Islet precursor cell (in vitro differentiated cells): ENCODE measurements at places on chromosomes 1 and 21.
A peak's percentile ranks its signal among the peaks of the same experiment; 100 is the strongest.

GRCh38 chr1:37477198-37477931 lies 3.0 kb downstream of the ZC3H12A start:
- DNase-seq = peak; percentile 86

- DNase-seq = no peak
These were observed 1.5 kb downstream of the SHISA4 start for GRCh38 chr1:201890223-201890622.

DNA sequence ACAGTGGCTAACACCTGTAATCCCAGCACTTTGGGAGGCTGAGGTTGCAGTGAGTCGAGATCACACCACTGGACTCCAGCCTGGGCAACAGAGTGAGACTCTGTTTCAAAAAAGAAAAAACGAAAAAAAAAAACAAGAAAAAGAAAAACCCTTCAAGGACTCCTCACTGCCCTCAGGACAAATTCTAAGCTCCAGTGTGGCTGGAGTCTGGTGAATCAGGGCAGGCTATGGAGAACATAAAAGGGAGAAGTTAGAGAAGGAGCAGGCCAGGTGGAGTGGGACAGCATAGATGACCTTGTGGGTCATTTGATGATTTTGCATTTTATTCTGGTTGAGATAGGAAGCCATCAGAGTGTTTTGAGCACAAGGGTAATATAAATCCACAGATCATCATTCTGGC lies 12.5 kb upstream of the UAP1 start:
- no peak for DNase-seq

- DNase-seq = no peak
These were observed 204.1 kb upstream of the PTGFR start for GRCh38 chr1:78286686-78287085.

GRCh38 chr1:237975903-237976302 lies 85.2 kb upstream of the ZP4 start:
- DNase-seq = no peak

- DNase-seq = no peak
These were observed 1317.0 kb downstream of the MRPL39 start for GRCh38 chr21:24290151-24290833.

- DNase-seq = peak; percentile 91
These were observed 291.1 kb upstream of the SGIP1 start for GRCh38 chr1:66242646-66243547.
